Activated gamma-delta T cell (primary cell): ENCODE measurements at places on chromosomes 6 and 20.

- no peak for DNase-seq
These were observed 212.9 kb downstream of the COL19A1 start for GRCh38 chr6:70079241-70079640.

- DNase-seq = no peak
These were observed 89.5 kb downstream of the NCOA3 start for GRCh38 chr20:47591231-47591630.

DNA sequence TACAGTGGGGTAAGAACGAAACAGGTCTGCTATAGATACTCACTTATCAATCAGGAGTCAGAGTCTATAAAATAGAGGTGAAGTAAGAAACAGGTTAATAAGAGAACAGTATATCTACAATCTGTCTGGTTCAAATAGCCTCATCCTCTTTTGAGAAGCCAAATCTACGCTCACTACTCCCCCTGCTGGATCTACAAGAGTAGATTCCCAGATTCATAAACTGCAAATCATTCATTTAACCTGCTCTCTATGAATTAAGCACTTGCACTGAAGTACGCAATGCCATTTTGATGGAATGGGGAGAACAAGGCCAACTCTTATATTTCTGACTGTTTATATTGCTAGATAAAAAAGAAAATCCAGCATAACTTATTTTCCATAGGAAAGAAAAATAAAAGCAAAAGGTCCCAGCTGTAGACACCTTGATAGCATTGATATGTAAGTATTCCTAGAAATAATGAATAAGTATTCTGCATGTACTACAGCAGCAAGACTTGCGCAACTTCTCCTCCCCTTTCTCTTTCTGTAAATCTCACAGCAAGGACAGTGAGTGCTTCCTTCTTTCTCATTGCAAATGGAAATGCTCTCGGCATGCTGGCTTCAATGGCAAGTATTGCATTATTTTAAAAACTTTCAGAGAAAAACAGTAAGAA is 92.3 kb downstream of the RFX6 start:
- DNase-seq = no peak

- no peak for DNase-seq
These were observed 973 bp upstream of the BRD2 start for GRCh38 chr6:32967151-32968091.

GRCh38 chr20:58677808-58678207 is 14.8 kb upstream of the NPEPL1 start:
- DNase-seq = no peak

- DNase-seq = no peak
These were observed 46.9 kb upstream of the LOC128125822 start for GRCh38 chr6:63525186-63525878.

DNA sequence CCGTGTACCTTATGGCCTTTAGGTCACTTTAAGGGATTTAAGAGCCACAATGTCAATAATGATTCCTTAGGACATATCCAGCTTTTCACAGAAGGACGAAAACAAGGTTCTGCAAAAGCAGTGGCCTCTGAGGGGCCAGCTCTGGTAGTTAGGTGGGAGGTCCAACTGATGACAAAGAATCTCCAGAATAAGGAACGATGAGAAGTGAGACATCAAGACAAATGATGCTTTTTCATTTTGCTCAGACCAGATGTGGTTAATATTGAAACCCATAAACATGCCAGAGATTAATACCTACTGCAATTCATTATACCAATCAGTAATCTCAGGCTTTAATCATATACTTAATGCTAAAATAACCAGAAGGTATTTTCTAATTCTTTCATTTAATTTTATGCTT is 1.9 kb downstream of the C6orf58 start:
- no peak for DNase-seq

GRCh38 chr6:168765752-168766151 is 324.8 kb downstream of the SMOC2 start:
- no peak for DNase-seq

DNA sequence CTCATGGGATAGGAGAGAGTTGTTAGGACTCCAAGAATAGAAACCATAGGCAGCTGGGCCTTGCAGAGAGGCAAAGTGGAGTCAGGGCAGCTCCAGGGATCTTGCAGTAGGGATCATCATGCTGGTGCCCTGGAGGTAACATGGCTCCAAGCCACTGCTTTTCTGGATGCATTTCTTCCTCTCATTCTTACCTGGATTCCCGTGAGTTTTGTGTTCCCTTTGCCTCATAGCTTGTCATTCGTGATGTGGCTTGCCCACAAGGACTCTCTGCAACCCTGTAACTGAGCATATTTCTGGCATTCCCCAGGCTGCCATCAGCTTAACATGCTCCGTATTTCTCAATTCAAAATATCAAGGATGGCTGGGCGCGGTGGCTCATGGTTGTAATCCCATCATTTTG is 5.3 kb downstream of the NHLRC1 start:
- DNase-seq = no peak

DNA sequence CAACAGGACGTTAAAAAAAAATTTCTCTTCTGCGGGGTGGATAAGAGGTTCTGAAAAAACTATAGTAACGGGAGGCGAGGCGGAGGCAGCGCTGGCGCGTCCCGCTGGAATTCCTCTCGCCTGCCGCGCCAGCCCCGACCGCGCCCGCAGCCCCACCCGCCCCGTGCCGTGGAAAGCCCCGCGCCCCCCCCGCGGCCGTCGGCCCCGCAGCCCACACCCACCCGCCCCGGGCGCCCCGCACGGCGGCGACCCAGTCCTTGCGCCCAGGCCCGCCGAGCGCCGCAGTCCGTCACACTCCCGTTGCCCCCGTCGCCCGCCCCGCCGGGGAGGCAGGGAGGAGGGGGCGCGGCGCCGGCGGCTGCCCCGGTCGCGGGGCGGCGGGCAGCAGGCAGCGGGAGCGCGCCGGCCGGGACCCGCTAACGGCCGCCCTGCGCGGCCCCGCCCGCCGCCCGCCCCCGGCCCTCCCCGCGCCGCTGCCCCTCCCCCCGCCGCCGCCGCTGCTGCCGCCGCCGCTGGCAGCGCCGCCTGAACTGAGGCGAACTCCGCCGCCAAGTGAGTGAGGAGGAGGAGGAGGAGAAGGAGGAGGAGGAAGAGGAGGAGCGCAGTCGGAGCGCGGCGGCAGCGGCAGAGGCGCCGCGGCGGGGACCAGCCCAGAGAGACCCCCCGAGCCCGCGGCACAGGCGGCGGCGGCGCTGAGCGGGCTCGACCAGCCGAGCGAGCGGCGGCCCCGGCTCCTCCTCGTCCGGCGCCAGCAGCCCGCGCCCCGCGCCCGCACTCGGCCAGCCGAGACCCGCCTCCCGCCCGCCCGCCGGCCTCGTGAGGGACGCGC is at the start of gene QKI:
Gene QKI, plus strand, starts transcription at position 602 of the 829 bp plus-strand sequence. CDS start 476 bp downstream, outside the sequence.
- peak; percentile 76 for DNase-seq

DNA sequence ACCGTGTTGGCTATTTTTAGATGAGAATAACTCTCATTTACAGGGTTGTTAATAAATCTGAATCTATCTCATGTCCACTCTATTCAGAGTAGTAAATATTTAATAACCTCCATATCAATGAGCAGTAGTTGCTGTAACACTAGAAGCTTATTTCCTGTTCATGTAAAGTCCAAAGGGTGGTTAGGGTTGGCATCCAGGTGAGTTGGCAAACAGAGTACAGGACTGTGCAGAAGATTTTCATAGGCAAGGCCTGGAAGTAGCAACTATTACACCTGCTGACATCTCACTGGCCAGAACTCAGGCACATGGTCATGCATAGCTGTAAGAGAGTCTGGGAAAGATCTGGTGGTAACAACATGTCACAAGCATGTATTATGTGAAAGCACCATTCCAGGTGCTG is 147.5 kb downstream of the PHF3 start:
- DNase-seq = no peak

GRCh38 chr6:108564178-108564577 is 3.5 kb downstream of the FOXO3 start:
- DNase-seq = no peak

DNA sequence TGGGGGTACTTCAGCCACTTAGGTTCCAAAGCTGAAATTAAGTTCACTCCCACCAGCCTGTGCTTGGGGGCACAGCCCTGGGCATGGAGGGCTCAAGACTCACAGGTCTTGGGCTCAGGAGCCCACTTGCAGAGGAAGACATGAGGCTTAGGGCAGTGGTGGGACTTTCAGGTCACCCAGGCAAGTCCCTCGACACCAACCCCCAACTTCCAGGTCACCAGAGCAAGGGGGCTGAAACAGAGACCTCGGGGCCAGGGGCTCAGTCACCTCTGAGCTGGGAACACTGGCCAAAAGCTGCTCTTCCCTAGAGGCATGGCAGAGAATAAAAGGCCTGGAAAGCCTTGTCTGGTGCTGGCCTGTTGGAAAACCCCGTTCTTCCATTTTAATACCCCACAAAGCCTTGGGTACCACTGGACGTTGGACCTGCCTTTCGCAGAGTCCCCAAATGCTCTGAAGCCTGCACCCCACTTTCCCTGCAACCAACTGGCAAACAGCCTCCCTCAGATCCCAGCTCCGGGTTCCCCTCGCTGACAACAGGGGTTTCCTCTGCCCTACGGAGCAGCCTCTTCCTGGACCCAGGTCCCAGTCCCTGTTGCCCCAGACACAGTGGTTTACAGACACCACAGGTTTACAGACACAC is 160.9 kb upstream of the PMEPA1 start:
- no peak for DNase-seq

- DNase-seq = no peak
These were observed 63.3 kb downstream of the SASH1 start for GRCh38 chr6:148405894-148406293.

DNA sequence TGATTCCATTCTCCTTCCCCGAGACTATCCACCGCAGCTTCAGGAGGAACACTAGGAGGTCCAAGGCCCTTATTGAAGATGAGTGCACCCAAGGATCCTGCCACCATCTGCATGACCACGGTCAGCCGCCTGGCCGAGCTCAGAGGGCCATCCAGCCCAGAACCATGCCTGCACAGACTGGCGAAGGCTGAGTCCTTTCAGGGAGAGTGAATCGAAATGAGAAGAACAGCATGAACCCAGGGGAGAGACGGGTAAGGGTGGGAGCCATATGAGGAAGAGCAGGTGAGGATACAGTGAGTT is 26.3 kb downstream of the SERPINB6 start:
- DNase-seq = no peak

- no peak for DNase-seq
These were observed 230.0 kb upstream of the CHD6 start for GRCh38 chr20:41848180-41848579.

- no peak for DNase-seq
These were observed 720.4 kb upstream of the CHD6 start for GRCh38 chr20:42338294-42339201.

GRCh38 chr6:36368921-36369865 is 18.3 kb downstream of the ETV7 start:
- DNase-seq = no peak

DNA sequence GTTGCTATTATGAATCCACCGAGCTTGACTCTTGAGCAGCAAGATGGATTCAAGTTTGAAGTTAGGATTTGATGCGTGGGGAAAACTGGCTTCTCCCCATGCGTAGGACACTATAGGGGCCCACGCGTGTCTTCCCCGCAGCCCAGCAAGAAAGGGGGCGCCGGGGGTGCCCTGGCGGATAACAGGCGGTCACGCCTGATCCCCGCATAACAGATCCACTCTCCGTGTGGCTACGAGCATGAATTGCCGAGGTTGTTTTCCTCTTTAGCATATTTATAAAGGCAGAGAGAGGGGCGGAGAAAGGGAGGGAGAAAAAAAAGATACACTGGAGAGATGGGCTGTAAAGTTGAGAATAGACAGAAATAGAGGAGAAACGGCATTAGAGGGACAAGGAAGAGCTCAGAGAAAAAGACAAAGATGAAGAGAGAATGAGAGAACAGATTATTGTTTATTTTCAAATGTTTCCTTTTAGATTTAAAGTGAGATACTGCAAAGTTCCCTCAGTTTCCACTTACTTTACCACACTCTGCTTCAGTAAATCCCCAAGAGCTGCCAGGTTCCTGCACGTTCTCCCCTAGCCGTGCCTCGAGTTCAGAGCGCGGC is 32.0 kb downstream of the TFAP2A start:
- DNase-seq = no peak

DNA sequence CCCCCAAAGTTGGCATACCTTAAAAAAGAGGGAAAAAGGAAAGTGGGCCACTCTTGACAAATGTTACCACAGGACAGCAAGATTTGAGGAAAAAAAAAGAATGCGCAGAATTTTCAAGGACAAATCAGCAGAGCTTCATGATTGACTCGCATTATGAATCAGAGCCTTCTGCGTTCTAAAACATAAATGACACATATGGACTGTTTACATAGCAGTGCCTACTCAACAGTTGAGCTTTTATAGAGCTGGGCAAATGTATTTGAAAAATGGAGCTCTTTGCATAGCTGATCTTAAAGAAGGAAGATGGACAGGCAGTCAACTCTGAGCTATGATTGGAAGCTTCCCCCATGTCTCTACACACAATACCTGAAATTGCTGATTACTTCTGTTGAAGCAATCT is 213.2 kb upstream of the NT5E start:
- DNase-seq = no peak

DNA sequence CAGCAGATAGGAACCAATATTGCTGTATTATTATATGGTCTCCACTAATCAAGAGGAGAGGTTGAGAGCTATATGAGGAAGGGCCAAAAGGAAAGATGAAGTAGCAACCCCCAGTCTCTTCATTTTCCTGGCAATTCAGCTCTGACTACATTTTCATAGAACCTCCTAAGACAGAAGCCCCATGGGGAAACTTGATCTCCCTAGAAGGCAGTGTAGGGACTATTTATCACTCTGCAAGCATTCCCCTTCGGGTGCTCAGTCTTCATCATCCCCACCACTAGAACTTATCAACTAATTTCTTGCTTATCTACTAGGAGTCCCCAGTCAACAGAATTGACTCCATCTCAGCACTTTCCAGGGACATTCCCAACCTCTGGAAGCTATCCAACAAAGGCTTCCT is 25.5 kb upstream of the ITCH start:
- DNase-seq = no peak

GRCh38 chr6:135465307-135465706 is 32.2 kb downstream of the AHI1 start:
- no peak for DNase-seq

- DNase-seq = no peak
These were observed 266.2 kb upstream of the ZFP64 start for GRCh38 chr20:52457826-52458225.

GRCh38 chr20:43528258-43528875 is 20.9 kb downstream of the L3MBTL1 start:
- no peak for DNase-seq

DNA sequence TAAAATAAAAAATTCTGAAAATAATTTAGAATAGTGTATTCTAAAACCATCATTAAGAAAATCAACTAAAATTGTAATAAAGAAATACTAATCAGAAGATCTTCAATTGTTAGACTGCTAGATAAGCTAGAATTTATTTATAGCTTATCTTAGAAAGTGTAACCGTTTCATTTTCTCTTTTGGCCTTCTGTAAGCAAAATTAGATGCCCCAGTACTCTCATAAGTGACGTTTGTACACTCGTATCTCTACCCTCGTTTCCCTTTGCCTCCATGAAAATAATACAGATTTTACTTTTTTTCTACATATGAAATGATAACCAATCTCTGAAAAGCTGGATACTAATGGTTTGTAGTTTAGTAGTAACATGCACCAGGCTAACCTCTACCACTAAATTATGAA is 19.8 kb downstream of the DSE start:
- DNase-seq = no peak

GRCh38 chr20:62027116-62027515 is 38.6 kb downstream of the TAF4 start:
- DNase-seq = no peak
